ENCODE measurements at places on chromosomes 11 and 22.

GRCh38 chr22:27597703-27598444, 203.7 kb downstream of the MN1 start:
- no peak for DNase-seq

DNA sequence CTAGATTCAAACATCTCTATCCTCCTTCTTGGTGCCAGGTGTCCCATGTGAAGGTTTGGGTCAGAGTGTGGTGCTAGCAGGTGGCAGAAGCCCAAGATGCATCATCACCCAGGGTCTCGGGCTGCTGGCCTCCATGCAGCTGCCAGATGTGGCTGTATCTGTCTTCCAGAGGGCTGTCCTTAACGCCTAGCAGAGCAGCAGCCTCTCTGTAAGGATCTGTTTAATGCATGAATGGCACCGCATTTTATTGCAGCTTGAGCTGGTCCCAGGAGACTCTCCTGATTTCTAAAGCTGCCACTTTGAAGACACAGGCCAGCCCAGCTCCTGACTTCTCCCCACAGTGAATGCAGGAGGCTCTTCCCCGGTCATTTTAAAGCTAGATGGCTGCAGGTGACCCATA, 26.3 kb downstream of the SLC1A2 start:
- DNase-seq = no peak

DNA sequence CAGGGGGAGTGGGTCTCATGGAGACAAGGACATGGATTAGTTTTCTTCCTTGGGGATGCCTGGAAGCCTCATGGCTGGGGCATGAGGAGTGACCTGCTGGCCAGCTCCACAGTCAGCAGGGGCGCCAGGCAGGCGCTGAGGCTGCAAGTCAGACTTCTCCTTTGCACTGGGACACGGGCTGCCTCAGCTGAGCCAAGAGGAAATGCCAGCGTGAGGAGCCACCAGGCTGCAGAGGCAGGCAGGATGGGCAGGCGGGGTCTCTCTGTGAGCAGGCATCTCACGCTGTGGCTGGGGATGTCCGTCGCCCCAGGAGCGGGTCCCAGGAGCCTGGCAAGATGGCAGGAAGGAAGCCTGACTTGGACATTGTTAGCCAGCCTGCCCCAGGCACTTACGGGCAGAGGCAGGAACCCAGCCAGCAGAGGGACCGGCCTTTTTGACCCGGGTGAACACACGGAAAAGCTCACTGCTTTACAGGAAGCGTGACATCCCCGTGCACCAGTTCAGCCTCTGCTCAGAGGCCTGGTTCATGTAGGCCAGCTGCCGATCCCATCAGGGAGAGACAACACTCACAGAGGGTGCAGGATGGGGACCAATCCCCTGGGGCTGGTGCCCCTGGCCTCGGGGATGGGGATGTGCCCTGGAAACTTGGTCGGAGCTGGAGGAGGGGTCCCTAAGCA, 10.2 kb downstream of the GNB1L start:
- no peak for DNase-seq

- no peak for DNase-seq
Measured at GRCh38 chr11:111456859-111457730, 55.1 kb downstream of the BTG4 start.
